Activated CD8-positive, alpha-beta memory T cell treated with anti-CD3 and anti-CD28 coated beads, Interleukin-2, amount 50 U/mL, for 4 hours (primary cell): ENCODE measurements at places on chromosomes 5 and 9.

GRCh38 chr5:168935183-168935582, 356.0 kb upstream of the PANK3 start:
- no peak for DNase-seq

DNA sequence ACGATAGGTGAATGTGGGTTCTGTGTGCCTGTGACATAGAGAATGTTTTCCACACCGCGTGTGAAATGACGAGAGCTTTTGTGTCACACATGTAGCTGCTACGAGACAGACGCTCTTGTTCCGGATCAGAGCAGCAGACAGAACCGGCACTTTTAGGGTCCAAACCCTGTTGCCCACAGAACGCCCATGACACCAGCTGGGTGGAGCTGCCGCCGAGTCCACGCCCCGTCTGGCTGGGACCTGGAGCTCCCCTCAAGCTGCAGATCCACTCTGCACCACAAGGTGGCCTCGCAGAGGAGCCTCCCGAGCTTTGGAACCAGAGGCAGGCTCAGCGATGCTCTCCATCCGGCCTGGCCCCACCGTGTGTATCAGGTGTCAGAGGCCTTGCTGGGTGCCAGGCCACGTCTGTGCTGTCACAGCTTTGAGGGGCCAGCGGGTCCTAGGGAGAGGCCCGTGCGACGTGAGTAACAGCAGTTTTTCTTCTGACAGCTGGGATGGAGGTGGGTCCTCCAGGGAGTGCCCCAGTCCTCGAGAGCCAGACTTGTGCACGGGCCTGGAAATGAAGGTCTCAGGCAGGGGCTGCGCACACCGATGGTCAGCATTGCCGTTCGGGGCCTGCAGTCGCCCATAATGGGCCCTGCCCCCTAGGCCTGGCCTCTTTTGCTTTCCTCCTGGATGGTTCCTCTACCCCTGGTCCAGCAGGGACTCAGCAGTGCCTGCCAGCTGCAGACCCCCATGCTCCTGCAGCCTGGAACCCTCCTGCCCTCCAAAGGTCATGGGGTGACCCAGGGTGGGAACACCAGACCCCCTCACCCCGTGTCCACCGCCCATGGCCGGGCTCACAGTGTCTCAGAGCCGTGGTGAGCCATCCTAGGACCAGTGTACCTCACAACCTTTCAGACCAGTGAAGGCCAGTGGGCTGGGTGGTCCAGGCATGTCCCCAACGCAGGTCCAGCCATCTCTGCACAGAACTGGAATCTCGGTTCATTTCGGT, 2.5 kb upstream of the LRRC14B start:
- DNase-seq: peak; percentile 87

DNA sequence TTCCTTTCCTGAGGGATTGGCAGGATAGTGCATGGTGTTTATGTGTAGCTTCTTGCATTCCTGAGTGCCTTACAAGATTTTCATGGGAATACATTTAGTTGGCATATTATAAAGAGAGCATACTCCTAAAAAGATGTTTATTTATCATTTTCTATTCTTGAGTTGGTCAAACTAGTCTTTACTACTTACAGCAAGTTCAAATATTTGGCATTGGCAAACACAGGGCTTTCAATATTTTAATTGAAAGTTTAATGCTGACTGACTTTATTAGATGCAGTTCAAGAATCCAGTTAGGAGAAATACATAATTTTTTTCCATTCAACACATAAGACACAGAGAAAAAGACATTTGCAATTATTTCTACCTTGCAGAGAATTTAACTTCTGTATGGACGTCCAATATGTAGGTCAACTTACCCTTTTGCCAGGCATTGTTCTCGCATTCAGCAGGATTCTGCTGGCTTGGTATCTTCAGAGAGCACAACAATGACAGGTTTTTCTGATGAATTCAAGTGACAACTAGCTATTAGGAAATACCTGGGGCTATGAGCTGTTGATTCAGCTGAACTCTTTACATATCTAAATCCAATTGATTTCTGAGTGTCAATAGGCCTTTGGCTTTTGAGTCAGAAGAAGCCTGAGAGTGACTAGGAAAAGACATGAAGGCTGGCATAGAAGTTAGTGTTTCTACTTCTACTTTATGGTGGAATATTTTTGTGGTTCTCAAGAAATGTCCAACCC, 129.6 kb downstream of the LURAP1L start:
- no peak for DNase-seq

DNA sequence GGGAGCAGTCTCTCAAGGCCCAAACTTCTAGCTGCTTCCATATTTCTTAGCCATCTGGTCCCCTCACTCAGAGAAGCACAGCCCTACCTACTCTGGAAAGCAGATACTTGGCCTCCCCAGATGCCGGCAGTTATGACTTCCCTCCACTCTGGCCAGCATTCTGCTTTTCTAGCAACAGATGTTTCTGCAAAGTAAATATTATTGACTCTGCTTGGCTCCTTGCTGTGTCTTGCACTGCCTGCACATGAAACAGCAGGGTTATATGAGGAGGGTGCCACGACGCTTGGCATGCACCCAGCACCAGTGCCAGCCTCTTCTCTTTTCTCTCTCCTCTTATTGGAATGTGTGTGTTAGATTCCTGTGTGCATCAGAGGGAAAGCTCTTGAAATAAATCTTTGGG, 99.7 kb downstream of the ARHGAP26 start:
- no peak for DNase-seq

- no peak for DNase-seq
Observed at GRCh38 chr9:108168236-108168850, 678.8 kb upstream of the KLF4 start.

DNA sequence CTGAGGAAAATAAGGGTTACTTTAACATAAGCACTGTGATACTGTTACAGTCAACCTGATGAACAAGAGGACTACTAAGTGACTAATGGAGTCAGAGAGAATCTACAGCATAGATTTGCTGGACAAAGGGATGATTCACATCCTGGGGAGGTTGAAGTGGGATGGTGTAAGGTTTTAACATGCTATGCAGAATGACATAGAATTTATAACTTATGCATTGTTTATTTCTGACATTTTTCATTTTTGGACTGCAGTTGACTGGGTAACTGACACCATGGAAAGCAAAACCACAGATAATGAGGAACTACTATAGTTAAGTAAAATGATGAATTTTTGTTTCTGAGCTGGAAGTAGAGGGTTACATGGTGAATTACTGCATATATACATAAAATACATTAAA, 389.2 kb downstream of the MAT2B start:
- DNase-seq: no peak

DNA sequence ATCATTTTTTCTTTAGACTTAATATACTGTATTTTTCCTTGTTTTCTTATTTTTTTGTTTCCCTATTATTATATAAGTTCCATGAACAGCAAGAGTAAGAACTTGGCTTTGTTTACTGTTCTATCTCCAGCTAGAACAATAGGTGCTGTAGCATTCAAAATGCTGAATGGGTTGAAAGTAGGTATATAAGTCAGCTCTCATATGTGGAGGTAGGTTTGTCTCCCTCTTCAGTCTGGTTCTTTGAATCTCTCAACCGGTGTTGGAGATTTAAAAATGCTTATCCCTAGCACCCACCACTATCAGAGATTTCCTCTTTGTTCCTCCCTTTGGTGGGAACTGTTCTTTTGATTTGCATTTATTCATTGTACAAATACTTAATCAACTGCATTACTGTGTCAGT, 87.5 kb upstream of the FSD1L start:
- no peak for DNase-seq

GRCh38 chr9:122106576-122106975, 13.5 kb upstream of the TTLL11 start:
- DNase-seq: no peak

- no peak for DNase-seq
Observed at GRCh38 chr9:406886-407654, 192.4 kb downstream of the DOCK8 start.

DNA sequence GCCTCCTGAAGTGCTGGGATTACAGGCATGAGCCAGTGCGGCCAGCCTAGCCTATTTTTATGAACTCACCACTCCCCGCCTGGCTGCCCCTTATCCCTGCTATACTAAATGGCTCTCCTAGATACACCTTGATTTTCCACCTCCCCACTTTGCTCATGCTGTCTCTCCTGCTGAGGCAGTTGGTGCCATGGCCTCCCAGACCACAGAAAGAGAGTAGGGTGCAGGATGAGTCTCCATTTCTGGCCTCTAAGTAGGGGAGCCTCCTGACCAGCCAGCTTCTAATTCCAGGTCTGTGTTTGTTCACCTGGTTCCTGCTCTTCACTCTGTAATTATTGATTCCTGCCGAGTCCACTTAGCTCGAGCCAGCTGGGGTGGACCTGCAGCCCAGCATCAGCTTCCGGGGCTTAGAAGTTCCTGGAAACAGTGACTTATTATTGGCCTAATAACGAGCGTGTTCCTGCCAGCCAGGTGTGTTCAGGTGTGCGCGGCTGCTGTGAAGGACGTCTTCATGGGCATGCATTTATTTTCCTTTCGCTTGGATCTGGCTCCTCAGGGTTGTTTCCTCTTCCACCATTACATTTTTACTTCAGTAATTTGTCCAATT, 34.0 kb downstream of the ZNF618 start:
- DNase-seq: no peak

DNA sequence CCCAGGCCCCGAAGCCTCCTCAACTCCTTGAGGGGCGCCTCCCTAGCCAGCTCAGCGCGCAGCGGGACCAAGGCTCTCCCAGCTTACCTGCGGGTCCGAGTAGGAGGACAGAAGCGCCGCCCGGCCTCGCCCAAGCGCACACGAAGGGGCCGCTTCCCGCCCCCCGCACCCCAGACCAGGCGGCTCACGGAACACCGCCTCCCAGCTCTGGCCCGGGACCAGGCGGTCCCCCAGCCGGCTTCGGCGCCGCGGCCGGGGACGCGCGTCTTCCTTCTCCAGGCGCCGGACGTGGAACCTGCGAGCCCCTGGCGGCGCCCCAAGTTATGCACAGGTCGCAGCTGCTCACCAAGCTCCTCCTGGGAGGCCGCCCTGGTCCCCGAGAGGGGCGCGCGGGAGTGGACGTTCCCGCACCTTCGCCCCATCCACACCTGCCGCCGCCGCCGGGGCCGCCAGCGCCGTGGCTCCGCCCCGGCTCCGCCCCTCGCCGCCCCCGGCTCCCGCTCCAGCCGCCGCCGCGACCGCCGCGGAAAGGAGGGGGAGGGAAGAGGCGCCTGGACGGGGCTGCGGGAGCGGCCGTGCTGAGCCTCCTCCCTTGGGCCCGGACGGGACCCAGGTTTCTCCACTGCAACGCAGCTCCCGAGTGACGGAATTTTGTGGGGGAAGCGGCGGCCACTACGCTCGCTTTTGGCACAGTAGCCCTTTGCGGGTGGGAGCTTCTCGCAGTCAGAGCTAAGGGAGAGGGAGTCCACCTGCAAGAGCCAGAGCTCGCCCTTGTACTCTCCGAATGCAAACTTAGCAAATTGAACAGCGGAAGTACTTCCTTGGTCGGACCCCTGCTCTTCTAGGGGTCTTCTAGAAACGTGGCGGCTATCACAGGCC, 77.5 kb upstream of the IFNE start:
- DNase-seq: peak; percentile 55

DNA sequence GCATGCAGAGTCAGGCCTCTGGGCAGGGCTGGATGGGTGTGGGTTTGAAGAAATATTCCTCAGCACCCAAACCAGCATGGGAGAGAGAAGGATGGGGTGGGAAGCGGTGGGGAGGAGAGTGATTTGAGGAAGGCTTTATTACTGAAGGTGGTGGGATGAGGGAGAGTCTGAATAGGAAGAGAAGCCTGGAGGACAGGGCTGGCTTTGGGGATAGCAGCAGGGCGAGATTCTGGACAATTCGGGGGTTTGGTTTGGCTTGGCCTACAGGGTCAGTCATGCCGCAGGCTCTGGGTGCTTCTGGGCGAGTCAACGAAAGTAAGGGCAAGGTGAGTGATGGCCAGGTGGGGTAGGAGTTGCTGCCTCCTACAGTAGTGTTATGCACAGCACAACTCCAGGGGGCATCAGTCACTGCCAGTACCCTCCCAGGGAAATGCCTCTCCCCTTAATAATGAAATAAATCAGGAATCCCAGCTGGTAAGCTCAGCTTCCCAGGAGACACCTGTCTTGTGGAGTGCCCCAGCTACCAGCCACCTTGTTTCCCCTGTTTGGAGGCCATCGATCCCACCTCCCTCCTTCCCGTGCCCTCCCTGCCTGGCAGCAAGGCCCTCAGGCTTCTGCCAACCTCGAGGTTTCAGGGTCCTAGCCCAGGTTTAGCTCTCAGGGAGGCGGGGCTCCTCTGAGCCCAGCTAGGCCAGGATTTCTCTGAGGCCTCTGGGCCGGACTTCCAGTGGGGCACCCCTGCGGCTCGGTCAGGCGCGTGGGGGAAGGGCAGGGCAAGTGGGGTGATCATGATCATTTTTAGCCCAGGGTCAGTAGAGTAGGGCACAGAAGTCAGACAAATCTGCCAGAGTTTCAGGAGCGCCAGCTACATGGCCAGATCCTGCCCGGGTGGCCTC, 741 bp upstream of the NKX2-5 start:
- DNase-seq: no peak

DNA sequence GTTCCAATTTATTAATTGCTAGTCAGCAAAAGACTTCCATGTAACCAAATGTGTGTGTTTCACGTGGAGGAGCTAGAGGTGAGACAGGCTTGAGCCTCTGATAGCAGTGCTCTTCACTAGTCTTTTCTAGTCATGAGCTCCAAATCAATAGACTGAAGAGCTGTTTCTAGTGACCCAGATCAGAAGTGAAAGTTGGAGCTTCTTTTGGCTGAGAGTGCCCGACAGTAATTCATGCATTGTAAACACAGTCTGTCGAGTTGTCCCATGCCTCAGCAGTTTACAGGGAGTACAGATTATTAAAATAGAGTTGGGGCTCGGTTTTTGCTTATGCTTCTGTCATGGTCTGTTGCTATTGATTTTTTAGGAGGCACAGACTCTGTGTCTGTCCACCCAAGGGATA, 793.1 kb downstream of the DTWD2 start:
- DNase-seq: no peak

GRCh38 chr5:56964173-56964572, 12.2 kb upstream of the MIER3 start:
- DNase-seq: no peak

GRCh38 chr9:38067859-38068681, 957 bp downstream of the SHB start:
- DNase-seq: peak; percentile 30

DNA sequence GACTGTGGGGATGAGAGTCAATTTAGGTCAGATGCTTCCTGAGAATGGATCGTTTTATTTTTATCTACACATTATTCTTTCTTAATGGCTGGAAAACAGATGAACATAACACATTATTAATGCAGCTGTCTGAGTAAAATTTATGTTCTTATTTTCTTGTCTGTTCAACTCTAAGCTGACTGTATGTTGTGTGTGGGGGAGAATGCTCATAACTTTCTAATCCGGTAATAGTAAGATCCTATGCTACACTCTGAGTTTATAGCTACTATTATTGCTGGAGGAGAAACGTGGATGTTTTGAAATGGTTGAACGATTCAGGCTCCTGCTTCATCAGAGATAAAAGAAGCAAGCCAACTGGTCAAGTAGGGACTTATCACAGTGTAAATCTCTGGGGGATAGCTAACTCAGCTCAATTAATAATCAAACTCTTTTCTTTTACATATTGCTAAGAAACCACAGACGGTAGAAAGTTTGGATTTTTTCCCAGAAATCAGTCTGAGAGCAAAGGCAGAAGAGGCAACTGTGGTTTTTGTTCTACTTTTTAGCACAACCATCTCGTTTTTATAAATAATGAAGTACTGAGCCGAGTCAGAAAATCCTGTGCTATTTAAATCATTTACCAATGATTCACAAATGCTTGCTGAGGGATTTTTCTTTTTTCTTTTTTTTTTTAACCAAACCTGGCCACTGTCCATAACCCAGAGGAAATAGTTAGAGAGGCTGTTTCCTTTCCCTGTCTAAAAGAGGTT, 265.0 kb upstream of the FAM174A start:
- DNase-seq: no peak
